ENCODE measurements at places on chromosomes 6 and 20. TPM values are rescaled to one million over a fixed set of nuclear protein-coding genes. Genes with fewer than 3 reads are reported as not detected.

DNA sequence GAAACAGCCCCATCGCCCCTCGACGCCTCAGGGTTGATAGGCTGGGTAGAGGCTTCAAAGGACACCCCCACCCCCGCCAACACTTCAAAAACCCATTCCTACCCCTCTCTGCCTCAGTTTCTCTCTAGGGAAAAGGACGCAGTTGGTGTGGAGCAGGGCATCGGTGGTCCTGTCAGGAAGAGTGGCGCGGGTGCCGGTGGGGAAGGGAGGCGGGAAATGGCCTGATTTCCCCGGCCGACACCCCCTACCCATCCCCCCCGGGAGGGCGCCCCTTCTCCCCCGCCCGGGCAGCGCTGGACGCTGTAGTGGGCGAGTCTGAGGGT is 367 bp downstream of the NRSN2 start:
- no peak for DNase-seq
- peaks cover 16% of the 10 kb centered on the region for H3K4me1 ChIP-seq
- no peak overlapping the region for H3K27ac ChIP-seq
- H3K4me3 ChIP-seq: peak overlapping the region; percentile 81
- no peaks in the 10 kb centered on the region for H3K27me3 ChIP-seq
- no peaks in the 10 kb centered on the region for H3K36me3 ChIP-seq

The OR2B6 gene
- total RNA-seq: not detected

The PLTP gene
- total RNA-seq: not detected

- no peaks in the 10 kb centered on the region for H3K36me3 ChIP-seq
- no peaks in the 10 kb centered on the region for H3K4me1 ChIP-seq
- DNase-seq: no peak
- H3K27ac ChIP-seq: no peak overlapping the region
- H3K27me3 ChIP-seq: no peaks in the 10 kb centered on the region
Measured at GRCh38 chr20:61520893-61521460, 268.9 kb downstream of the CDH4 start.

The ELOVL2 gene
- not detected for total RNA-seq

DNA sequence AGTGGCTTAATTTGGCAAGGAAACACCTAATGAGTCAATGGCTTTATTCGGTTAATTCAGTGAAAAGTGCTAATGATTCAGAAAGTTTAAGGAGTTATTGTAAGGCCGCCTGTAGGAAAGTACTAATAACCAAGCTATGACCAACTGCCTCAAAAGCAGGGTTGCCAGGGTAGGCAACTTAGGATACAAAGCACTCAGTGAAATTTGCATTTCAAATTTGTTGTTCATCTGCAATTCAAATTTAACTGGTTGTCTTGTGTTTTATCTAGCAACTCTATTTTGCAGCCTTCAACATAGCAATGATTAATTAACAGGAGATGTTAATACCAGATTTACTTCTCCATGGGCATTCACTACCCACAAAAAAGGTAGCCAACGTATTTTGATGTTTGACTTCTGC is 412.3 kb downstream of the PRKN start:
- H3K4me3 ChIP-seq: no peak overlapping the region
- no peak overlapping the region for H3K27ac ChIP-seq
- H3K36me3 ChIP-seq: no peaks in the 10 kb centered on the region
- no peaks in the 10 kb centered on the region for H3K4me1 ChIP-seq
- DNase-seq: no peak
- no peaks in the 10 kb centered on the region for H3K27me3 ChIP-seq

DNA sequence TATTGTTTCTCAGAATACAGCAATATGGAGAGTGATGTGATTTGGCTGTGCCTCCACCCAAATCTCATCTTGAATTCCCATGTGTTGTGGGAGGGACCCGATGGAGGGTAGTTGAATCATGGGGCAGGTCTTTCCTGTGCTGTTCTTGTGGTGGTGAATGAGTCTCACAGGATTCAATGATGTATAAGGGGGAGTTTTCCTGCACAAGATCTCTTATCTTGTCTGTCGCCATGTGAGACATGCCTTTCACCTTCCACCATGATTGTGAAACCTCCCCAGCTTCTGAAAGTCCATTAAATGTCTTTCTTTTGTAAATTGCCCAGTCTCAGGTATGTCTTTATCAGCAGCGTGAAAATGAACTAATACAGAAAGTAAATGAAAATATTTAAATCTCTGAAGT is 234.8 kb upstream of the TENT5A start:
- H3K27ac ChIP-seq: no peak overlapping the region
- DNase-seq: no peak
- H3K27me3 ChIP-seq: no peaks in the 10 kb centered on the region
- H3K4me3 ChIP-seq: no peak overlapping the region

The HIVEP1 gene
- 17.6 TPM for total RNA-seq

- no peaks in the 10 kb centered on the region for H3K27me3 ChIP-seq
- H3K4me3 ChIP-seq: peak within 1 kb of the TSS; percentile 84
- peak; percentile 84 for DNase-seq
- peaks cover 17% of the 10 kb centered on the region for H3K36me3 ChIP-seq
- peak within 1 kb of the TSS; percentile 76 for H3K27ac ChIP-seq
- H3K4me1 ChIP-seq: peaks cover 30% of the 10 kb centered on the region
Measured at GRCh38 chr20:63272105-63273058, at the start of gene ARFGAP1. Gene ARFGAP1, plus strand, starts transcription at chr20:63272813. Its CDS starts 2,768 bp downstream, at chr20:63275581.

DNA sequence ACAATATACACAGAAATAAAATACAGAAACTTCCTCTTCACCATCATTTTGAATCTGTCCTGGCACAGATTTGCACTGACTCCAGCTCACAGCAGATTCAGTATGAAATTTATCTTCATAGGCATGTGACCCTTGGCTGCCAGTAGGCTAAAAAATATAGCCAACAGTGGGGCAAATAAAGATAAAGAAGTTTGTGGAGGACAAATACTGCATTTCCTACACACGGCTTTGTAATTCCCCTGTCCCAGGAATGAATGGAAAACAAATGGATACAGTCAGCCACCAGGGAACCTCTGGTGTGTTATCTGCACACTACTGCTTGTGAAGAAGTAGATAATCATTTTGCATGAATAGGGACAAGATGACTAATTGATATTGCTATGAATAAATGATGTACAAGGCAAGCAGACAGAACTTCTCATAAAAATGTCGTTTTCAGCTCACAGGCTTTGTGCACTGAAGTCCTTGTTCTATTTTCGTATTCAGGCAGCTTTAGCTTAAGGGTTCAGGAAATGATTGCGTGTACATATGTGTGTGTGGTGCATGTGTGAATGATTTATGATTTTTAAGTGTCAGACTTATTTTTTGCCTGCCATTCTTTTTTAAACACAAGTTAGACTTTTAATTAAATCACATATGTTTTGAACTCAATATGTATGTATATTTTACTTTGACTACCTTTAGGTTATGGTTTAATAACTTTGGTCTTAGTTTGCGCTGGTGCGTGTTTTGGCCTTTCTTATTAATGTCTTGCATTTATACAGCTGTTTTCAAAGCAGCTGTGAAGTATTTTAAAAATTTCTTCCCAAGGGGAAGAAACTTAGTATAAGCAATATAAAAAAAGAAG is 543.8 kb upstream of the JAG1 start:
- H3K27ac ChIP-seq: no peak overlapping the region
- no peaks in the 10 kb centered on the region for H3K36me3 ChIP-seq
- H3K4me1 ChIP-seq: no peaks in the 10 kb centered on the region

GRCh38 chr20:61426352-61426751 is 174.3 kb downstream of the CDH4 start:
- no peak overlapping the region for H3K27ac ChIP-seq
- H3K4me1 ChIP-seq: no peaks in the 10 kb centered on the region
- no peak overlapping the region for H3K4me3 ChIP-seq
- no peaks in the 10 kb centered on the region for H3K27me3 ChIP-seq

GRCh38 chr6:73927421-73927820 is 231.4 kb downstream of the CD109 start:
- no peak overlapping the region for H3K27ac ChIP-seq
- no peaks in the 10 kb centered on the region for H3K4me1 ChIP-seq
- no peaks in the 10 kb centered on the region for H3K36me3 ChIP-seq

The BMP2 gene
- not detected for total RNA-seq

- no peak overlapping the region for H3K4me3 ChIP-seq
- no peaks in the 10 kb centered on the region for H3K27me3 ChIP-seq
- H3K4me1 ChIP-seq: peaks cover 3% of the 10 kb centered on the region
- no peak for DNase-seq
- no peaks in the 10 kb centered on the region for H3K36me3 ChIP-seq
- H3K27ac ChIP-seq: no peak overlapping the region
Measured at GRCh38 chr6:118188561-118188960, 281.5 kb downstream of the SLC35F1 start.

The SGK2 gene
- total RNA-seq: 1.6 TPM

- no peak overlapping the region for H3K27ac ChIP-seq
- no peaks in the 10 kb centered on the region for H3K36me3 ChIP-seq
- H3K4me1 ChIP-seq: peaks cover 80% of the 10 kb centered on the region
- DNase-seq: no peak
- H3K4me3 ChIP-seq: no peak overlapping the region
- no peaks in the 10 kb centered on the region for H3K27me3 ChIP-seq
Measured at GRCh38 chr20:539848-540247, 3.7 kb downstream of the CSNK2A1 start.

DNA sequence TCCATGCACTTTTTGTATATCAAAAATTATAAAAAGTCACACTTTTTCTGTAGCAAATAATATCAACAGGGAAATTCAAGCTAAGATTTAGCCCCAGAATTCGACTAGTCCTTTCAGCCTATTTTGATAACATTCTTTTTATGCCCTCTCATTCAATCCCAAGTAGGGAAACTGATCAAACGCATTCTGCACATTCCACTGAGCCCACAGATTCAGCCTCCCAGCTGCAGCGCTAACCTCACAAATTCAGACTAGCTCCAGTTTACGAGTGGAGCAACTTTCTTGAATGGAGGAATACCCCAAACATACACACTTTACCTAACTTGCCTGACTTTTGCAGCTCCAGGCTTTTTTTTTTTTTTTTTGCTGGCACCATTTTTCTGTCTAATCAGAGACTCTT is 70.3 kb upstream of the HEY2 start:
- no peak overlapping the region for H3K27ac ChIP-seq
- no peaks in the 10 kb centered on the region for H3K27me3 ChIP-seq
- H3K36me3 ChIP-seq: no peaks in the 10 kb centered on the region
- H3K4me1 ChIP-seq: peaks cover 7% of the 10 kb centered on the region
- DNase-seq: no peak
- H3K4me3 ChIP-seq: no peak overlapping the region

- H3K4me1 ChIP-seq: no peaks in the 10 kb centered on the region
- no peak overlapping the region for H3K4me3 ChIP-seq
- no peak overlapping the region for H3K27ac ChIP-seq
Measured at GRCh38 chr6:48809700-48810099, 653.4 kb downstream of the MMUT start.

DNA sequence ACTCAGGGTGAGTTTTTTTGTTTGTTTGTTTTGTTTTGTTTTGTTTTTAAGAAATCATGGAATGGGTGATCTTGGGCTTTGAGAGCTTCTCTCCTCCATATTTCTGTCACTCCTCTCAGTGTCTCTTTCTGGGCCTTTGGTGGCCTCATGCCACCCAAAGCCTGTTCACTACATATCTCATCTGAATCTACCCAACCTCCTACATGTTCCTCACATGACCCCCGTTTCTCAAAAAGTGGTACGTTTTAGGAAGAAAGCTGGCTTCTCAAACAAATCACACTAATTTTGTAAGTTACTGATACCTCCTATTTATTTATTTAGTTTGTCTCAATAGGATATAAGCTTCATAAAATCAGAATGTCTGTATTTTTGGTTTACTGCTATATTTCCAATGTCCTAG is 80.0 kb downstream of the SESN1 start:
- peaks cover 51% of the 10 kb centered on the region for H3K4me1 ChIP-seq
- no peak overlapping the region for H3K4me3 ChIP-seq
- no peak overlapping the region for H3K27ac ChIP-seq
- H3K27me3 ChIP-seq: no peaks in the 10 kb centered on the region
- H3K36me3 ChIP-seq: no peaks in the 10 kb centered on the region
- no peak for DNase-seq

DNA sequence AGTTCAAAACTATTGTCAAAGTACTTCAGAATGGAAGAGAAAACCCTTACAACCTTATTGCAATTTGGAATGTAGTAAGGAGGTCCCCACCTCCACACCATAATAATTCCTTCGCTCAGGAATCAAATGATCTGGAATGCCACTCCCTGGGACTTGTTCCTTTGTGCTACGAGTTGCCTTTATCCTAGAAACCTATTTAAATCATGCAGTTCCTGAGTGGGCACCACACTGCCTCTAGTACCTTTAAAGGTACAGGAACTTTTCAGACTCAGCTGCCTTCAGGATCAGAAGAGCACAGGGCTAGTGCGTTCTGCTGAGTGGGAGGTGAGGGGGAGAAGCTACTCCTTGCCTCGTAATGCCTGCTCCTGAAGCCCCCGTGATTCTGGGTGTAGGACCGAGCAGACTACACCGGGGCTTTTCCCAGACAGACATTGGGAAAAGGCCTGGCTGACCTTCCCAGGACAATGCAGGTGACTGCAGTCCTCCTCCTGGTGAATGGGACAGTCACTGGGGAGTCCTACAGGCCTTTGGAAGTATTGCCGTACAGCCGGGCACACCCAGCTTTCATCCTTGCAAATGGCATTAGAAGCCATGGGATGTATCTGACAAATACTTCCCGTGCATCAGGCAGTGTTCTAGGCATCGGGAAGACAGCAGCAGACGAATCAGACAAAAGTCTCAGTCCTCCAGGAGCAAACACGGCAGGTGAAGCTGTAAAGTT is 11.8 kb upstream of the TUBB2B start:
- H3K27me3 ChIP-seq: peaks cover 5% of the 10 kb centered on the region
- H3K27ac ChIP-seq: no peak overlapping the region
- no peaks in the 10 kb centered on the region for H3K36me3 ChIP-seq
- H3K4me3 ChIP-seq: no peak overlapping the region

GRCh38 chr20:55667955-55668354 is 337.4 kb downstream of the CBLN4 start:
- no peaks in the 10 kb centered on the region for H3K27me3 ChIP-seq
- no peak for DNase-seq
- H3K27ac ChIP-seq: no peak overlapping the region
- H3K4me1 ChIP-seq: no peaks in the 10 kb centered on the region
- H3K36me3 ChIP-seq: no peaks in the 10 kb centered on the region
- no peak overlapping the region for H3K4me3 ChIP-seq

- no peak for DNase-seq
- H3K27ac ChIP-seq: no peak overlapping the region
- peaks cover 20% of the 10 kb centered on the region for H3K4me1 ChIP-seq
- H3K36me3 ChIP-seq: no peaks in the 10 kb centered on the region
Measured at GRCh38 chr6:75211920-75212590, 6.2 kb upstream of the COL12A1 start.

- no peak overlapping the region for H3K27ac ChIP-seq
- peaks cover 15% of the 10 kb centered on the region for H3K27me3 ChIP-seq
- H3K4me3 ChIP-seq: no peak overlapping the region
- DNase-seq: no peak
- no peaks in the 10 kb centered on the region for H3K4me1 ChIP-seq
Measured at GRCh38 chr6:29834564-29835436, 7.2 kb downstream of the HLA-G start.

- no peak overlapping the region for H3K27ac ChIP-seq
- DNase-seq: no peak
- H3K4me3 ChIP-seq: no peak overlapping the region
Measured at GRCh38 chr6:114649298-114649697, 306.5 kb upstream of the HS3ST5 start.

The RNGTT gene
- total RNA-seq: 21.8 TPM

All from CD4-positive, alpha-beta memory T cell (primary cell).